Astrocyte of the spinal cord (primary cell): ENCODE measurements at places on chromosomes 13 and 19.

DNA sequence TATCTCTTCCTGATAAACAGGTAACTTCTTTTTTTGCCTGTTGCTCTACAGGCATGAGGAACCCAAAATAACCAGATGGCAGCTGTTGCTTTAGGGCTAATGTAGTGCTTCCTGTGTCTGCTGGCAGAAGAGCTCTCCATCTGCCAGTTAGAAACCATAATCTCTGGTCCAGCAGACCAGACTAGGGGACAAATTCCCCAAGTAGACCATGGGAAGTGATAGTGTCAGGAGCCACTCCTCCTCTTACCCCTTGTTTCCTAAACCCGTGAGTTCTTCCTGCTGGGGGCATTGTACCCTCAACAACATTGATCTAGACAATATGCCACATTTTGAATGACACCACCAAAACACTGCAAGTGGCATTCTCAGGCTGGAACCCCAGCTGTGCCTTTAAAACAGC is 135.9 kb downstream of the DLEU7 start:
- no peak for DNase-seq

GRCh38 chr13:50290186-50290585 is 274.9 kb downstream of the KCNRG start:
- no peak for DNase-seq

- peak; percentile 41 for DNase-seq
Measured at GRCh38 chr19:33798681-33799111, 2.0 kb downstream of the KCTD15 start.

DNA sequence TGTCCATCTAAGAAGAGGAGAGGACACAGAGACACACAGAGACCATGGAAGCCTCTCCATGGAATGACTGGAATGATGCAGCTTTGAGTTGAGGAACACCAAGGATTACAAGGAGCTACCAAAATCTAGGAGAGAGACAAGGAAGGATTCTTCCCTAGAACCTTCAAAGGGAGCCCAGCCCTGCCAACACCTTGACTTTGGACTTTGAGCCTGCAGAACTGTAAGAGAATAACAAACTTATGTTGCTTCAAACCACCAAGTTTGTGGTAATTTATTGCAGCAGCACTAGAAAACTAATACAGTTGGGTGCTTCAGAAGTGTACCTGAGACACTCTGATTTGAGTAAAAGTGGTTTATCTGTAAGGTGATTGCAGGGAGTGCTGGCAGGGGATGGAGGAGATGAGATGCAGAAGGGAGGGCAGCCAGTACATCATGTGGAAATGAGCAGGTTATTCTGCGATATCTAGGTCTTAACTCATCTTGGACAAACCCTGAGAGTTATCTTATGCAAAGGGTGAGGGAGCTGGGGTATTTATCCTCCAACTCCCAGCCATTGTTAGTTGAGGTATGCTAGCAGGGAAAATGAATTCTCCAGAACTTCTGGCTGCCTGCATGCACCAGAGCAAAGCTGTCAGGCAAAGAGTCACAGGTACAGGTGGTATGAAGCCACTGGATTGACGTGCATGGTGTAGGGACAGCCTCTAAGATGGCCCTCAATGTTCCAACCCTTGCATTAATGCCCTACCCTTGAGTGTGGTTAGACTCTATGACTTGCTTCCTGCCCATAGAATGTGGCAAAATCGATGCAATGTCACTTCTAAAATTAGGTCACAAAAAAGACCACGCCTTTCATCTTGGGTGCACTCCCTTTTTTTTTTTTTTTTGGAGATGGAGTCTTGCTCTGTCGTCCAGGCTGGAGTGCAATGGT is 31.3 kb upstream of the ADGRL1 start:
- DNase-seq = no peak

GRCh38 chr13:81138353-81138980 is 797.5 kb upstream of the SPRY2 start:
- no peak for DNase-seq

DNA sequence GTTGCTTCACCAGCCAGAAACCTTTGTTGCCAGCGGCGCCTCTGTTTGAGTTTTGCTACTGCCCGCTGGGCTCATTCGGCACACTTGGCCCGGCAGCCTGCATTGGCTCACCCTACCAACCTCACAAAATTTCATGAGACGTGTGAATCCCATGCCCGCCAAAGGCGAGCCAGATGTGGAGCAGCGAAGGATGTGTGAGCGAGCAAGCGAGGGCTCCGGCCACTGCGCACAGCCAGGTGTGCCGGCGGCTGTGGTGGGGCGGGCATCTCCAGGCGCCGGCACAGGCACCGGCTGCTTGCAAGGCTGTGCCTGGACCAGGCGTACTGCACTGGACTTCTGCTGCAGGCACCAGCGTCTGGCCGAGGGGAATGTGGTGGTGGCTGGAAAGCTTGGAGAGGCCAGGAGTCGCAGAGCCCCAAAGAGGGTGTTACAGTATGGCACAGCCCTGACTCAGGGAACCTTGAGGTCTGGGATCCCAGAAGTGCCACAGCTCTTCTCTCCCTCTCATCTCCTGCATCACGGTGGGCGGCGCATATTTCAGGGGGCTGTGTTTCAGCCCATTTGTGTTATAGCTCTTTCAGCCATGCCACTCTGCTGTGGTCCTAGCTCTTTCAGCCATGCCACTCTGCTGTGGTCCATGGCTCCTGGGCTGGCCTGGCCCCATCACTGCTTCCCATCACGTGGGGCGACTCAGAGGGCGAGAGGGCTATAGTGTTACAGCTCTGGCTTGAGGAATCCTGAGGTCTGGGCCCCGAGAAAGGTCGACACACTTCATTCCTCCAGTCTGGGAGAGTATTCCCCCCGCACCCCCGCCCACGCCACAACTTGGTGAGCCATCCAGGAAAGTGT is 592.0 kb upstream of the SLITRK5 start:
- DNase-seq = no peak

DNA sequence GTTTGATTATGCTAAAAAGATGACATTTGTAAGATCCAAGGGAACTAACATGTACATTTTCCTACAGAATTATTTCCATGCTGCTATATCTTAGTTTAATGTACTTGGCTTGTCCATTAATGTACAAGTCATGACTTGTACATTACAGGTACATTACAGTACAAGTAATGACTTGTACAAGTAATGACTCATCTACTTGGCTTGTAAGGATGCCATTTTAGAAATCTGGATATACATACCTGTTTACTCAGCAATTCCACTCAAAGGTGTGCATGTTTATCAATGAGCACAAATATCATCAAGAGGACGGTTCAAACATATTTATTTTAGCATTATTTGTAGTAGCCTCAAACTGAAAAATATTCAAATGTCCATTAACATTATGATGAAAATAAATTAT is 87.0 kb upstream of the TRPC4 start:
- no peak for DNase-seq

DNA sequence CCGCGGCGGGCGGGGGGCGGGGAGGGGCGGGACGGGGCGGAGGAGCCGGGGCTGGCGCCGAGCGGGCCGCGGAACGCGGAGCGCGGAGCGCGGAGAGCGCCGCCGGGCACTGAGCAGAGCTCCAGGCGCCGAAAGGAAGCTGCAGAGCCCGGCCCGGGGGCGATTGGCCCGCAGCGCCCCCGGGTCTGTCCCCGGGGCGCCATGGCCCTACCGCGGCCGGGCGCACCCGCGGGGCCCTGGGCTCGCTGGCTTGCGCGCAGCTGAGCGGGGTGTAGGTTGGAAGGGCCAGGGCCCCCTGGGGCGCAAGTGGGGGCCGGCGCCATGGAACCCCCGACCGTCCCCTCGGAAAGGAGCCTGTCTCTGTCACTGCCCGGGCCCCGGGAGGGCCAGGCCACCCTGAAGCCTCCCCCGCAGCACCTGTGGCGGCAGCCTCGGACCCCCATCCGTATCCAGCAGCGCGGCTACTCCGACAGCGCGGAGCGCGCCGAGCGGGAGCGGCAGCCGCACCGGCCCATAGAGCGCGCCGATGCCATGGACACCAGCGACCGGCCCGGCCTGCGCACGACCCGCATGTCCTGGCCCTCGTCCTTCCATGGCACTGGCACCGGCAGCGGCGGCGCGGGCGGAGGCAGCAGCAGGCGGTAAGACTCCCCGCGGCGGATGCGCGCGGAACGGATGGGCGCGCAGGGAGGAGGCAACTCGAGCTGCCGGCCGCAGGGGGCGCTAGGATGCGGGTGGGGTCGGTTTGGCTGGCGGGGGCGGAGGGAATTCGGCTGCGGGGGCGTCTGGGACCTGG is at the start of gene PDE4A:
Gene PDE4A (plus strand): TSS at position 95 of the 796 bp plus-strand sequence. CDS start 227 bp downstream, at position 322.
- no peak for DNase-seq

GRCh38 chr19:8340341-8341096 is 2.5 kb downstream of the KANK3 start:
- DNase-seq = no peak

DNA sequence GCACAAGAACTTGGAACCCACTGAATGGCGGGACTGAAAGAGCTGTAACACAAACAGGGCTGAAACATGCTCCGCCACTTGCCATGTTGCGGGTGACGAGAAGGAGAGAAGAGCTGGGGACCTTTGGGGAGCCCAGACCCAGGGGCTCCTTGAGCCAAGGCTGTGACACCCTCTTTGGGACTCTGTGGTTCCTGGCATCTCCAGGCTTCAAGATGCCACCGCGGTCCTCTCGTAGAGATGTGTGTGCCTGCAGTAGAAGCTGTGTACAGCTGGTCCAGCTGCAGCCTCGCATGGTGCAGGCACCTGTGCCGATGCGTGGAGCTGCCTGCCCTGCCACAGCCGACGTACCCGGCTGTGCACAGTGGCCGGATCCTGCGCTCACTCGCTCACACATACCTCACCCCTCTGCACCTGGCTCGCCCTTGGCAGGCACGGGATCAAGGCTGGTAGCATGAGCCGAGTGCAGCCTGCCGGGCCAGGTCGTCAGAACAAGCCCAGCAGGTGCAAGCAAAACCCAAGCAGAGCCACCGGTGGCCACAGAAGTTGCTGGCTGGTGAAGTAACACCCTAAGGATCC is 1385.8 kb downstream of the PCDH9 start:
- DNase-seq = no peak

DNA sequence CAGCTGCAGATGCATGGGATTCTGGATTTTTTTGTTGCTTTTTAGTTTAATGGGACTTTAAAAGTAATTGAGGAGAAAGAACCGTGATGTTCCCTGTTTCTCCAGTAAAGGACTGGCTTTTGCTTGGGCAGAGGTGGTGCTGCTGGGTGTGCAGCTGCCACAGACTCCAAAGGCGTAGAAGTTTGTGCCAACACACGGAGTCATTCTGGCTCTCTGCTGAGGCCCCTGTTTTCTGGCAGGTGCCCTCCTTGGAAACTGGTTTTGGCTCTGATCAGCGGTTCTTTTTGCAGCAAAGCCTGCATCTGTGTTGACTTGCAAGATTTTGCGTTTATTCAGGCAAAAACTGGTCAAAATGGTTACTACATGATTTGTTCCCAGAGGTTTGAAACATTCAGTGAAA is 16.0 kb upstream of the QTRT1 start:
- DNase-seq = no peak

GRCh38 chr19:34041925-34042521 is 130.3 kb upstream of the LSM14A start:
- peak; percentile 5 for DNase-seq

DNA sequence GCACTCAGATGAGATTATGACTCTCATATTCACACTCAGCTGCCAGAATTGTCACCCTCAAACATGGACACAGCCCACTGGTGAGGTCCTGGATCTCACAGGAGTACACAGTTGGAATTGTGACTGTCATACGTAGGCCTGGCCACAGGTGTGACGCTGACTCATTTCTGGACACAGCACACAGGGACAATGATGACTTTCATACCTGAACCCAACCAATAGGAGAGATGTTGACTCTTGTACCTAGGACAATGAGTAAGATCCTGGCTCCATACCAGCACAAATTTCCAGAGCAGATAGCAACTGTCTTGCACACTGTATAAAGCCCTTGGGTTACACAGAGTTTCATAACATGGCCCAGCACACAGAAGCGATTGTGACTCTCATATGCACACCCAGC is 46.4 kb downstream of the ZNF85 start:
- DNase-seq = no peak

DNA sequence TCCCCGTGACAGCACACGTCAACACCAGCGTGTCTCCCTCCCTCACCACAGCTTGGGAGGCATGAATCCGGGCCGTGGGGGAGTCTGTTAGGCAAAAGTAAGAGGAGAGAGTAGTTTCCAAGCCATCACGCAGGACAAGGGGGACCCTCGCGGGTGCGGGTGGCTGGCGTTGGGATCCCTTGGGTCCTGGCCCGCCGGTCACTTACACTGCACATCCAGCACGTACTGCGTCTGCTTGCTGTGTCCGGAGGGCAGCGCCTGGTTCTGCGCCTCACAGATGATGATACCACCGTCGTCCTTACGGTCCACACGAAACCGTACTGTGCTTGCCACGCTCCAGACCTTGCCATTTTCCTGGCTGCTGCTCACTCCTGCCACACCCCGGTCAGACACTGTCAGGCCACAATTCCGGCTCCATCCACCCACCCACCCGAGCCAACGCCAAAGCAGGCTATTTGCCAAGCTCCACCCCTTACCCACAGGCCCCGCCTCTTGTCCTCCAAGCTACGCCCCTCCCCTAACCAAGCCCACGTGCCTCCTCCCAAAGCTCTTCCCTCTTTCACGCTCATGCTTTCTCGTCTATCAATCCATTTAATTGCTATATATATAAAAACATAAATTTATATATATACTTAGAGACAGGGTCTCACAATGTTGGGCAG is 6.6 kb upstream of the ZNF428 start:
- DNase-seq = no peak

DNA sequence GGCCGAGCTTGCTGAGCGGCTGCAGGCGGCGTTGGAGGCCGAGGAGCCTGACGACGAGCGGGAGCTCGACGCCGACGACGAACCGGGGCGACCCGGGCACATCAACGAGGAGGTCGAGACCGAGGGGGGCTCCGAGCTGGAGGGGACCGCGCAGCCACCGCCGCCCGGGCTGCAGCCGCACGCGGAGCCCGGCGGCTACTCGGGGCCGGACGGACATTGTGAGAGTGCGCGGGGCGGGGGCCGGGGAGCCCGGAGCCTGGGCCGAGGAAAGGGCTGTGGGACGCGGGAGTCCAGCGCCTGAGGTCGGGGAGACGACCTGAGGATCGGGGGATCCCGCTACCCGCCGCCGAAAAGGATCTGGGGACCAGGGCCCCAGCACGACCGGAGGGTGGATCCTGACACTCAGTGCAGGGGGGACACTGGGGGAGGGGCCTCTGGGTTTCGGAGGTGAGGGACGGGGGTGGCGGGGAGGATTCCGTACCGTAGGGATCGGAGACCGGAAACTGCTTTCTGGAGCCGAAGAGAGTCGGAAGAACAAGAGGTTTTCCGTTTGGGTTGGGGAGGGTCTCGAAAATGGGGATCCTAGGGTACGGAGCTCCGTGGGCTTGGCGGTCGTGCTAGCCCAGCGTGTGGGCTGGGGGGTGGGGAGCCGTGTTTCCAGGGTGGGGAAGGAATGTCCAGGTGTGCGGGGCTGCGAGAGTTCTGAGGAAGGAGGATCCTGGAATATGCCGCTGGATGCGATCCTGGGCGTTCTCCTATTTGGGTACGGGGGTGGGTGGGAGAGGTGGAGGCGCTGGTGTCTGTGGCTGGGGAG is 616 bp downstream of the HNRNPUL1 start:
- DNase-seq = peak; percentile 14
